ENCODE measurements at places on chromosomes 16 and 17.

GRCh38 chr16:17515421-17516210 lies 44.9 kb upstream of the XYLT1 start:
- no peak for DNase-seq

- no peak for DNase-seq
Measured at GRCh38 chr17:80036715-80037477, 454 bp downstream of the CCDC40 start.

DNA sequence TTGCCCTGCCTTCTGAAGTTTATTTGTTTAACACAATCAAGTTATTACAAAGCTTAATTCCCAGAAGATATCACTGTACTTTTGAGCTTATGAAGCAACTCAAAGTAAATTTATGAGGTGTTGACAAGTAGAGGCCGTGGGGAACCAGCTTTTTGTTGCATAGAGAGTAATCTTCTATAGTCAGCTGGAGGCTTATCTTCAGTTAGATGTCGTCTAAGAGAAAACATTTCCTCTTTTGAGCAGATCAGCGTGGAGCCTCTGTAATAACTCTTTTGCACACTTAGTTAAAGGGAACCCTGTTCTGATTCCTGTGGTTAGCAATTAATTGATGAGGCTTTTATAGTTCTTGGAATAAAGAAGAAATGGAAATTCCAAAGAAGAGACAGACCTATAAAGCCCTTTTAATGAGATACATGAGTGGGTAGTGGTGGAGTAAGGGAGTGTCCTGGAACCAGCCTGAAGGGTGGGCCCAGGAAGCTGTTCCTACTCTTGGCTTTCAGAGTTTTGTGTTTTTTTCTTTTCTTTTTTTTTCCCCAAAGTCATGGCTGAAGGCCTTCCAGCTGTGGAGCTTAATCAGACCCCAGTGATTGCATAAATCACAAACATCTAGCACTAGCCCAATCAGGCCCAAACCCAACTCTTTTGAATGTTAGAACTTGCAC lies 28.9 kb upstream of the MAP3K14 start:
- no peak for DNase-seq

DNA sequence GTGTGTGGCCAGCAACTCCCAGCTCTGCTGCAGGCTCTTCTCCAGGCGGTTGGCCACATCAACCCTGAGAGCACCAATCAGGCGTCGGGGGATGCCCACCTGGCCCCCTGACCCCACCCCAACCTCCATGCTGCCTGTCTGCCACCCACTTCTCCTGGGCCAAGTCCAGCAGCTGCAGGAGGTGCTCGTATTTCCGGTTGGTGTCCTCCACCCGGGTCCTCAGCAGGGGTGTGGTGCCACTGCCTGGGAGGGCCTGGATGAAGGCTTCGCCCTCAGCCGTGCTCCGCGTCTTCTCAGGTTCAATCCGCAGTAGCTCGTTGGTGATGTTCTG lies 44.6 kb downstream of the UBN1 start:
- DNase-seq: no peak

GRCh38 chr17:20173091-20173490 lies 163.9 kb downstream of the SPECC1 start:
- DNase-seq: no peak
